ENCODE measurements at places on chromosomes 6 and 20.

DNA sequence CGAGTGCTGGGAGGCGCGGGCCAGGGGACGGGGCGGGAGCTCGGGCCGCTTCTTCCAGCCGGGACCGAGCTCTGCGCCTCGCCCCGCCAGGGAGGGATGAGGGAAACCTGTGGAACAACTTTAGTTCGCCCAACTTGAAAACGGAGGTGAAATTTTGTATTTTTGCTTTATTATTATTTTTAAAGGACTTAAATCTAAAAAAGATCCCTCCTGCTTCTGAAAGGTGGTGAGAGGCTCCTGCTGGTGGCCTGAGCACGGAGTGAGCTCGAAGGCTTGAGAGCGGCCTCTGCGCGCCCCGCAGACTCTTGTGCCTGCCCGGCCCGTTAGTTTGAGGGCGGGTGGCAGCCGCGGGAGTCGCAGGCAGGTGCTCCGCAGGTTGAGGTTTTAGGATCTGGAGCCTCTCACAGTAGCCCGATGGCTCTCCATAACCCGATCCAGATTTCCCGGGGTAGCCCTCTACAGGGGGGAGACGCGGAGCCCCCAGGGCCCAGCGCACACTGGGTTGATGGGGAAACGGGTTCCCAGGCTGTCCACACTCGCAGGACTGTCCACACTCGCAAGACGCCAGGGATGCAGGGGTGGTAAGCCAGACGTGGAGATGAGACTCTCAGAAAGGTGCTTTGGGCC is 46.2 kb upstream of the SUPT3H start:
- peak; percentile 16 for DNase-seq

GRCh38 chr20:20425823-20426654 is 58.1 kb downstream of the INSM1 start:
- DNase-seq = no peak

- DNase-seq = no peak
These were observed 5.8 kb downstream of the TFAP2C start for GRCh38 chr20:56634735-56635385.

GRCh38 chr6:150767161-150767560 is 98.3 kb upstream of the MTHFD1L start:
- DNase-seq = no peak

GRCh38 chr6:388202-388903 is 3.2 kb upstream of the IRF4 start:
- DNase-seq = no peak

- no peak for DNase-seq
These were observed 305.0 kb upstream of the POU3F2 start for GRCh38 chr6:98529364-98529763.

DNA sequence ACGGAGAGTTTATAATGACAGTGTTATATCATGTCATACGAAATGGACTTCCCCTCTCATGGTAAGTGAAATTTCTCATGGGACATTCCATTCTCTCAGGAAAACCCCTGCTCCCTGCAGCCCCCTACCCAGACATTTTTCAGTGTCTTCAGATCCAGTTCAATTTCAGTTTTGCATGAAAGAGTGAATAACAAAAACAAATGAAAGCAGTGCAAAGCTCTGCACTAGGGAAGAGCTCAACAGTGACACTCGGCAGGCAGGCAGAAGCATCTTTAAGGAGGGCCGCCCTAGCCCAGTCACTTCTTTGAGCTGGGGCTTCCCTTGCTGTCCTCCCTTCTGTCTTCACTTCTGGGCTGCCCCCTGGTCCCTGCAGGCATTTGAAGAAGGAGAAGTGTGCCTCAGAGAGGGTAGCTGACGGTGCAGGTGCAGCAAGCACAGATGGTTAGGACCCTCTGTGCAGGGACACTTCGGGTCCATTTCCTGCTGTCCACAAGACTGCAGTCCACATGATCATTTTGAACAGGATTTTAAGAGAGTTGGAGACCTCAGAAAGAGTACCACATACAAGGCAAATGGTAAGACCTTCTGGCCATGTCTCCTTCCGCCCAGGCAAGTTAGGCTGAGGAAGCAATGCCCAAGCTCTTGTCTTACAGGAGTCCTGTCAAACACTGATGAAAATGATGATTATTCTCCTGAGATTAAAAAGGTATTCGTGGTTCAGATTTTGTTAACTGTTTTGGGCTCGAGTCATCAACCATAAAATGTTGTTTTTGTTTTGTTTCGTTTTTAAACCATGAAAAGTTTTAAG is 5.4 kb upstream of the DUSP22 start:
- peak; percentile 25 for DNase-seq

DNA sequence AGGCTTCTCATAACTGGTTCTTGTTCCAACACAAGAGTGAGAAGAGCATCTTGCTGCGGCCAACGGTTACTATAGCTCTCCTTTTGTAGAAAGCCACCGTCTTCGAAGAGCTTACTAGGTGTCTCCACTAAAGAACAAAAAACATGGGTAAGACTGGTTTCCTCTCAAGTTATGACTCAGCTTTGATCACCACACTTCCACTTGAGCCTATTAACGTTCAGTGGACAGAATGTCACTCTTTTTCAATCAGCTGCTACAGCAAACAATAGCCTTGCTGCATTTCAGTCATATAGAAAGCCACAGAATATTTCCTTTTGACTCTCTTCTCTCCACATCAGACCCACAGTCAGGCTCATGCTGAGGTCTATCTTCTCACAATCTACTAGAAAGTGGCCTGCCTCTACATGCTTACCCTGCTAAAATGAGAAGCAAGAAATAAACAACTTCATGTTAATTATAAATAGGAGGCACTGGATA is 243.5 kb upstream of the PREP start:
- DNase-seq = peak; percentile 35

GRCh38 chr6:157076451-157076822 is 246.9 kb downstream of the TMEM242 start:
- no peak for DNase-seq

GRCh38 chr6:83574783-83575182 is 62.4 kb downstream of the PRSS35 start:
- DNase-seq = no peak

DNA sequence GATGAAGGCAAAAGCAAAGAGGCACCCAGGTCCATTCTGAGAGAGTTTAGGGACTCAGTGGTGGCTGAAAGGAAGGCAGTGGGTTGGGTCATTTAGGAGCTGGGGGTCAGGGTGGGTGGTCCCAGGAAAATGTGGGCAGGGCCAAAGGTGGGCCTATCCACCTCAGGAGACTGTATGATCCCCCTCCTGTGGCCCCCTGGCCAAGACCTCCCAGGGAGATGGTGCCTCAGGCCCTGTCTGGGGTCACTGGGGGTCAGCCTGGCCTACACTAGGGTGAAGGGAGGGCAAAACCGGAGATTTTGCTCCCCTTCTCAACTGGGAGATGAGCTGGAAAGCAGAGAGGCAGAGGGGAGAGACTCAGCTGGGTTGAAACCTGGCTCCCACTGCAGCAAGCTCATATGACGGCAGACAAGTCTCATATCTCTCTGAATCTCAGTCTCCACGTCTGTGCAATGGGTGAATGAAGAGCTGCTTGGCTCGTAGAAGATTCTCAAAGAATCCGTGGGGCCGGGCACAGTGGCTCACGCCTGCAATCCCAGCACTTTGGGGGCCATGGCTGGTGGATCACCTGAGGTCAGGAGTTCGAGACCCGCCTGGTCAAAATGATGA is 11.5 kb upstream of the BAK1 start:
- DNase-seq = no peak
